ENCODE measurements at places on chromosomes 4 and X.

- no peak for DNase-seq
Observed at GRCh38 chrX:10166731-10167151, 10.0 kb downstream of the CLCN4 start.

DNA sequence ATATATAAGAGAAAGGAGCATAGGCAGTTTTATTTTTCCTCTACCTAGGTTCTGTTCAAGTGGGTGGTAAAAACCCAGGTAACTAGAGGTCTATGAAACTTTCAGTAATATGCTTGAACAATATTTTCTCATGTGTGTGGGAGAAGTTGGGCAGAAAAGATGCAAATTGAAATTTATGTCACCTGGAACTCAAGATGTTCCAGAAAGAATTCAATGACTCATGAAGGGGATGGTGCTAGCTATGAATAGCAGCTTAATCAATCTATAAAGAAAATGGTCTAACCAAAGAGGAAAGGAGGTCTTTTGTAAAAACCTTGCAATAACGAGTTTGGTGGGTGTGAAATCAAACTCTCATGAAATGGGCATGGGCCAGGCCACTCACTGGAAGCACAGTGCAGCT is 263.8 kb downstream of the INPP4B start:
- no peak for DNase-seq

GRCh38 chr4:10196191-10196590 is 79.6 kb upstream of the WDR1 start:
- DNase-seq = no peak

GRCh38 chr4:129821073-129821472 is 725.1 kb downstream of the C4orf33 start:
- DNase-seq = no peak

DNA sequence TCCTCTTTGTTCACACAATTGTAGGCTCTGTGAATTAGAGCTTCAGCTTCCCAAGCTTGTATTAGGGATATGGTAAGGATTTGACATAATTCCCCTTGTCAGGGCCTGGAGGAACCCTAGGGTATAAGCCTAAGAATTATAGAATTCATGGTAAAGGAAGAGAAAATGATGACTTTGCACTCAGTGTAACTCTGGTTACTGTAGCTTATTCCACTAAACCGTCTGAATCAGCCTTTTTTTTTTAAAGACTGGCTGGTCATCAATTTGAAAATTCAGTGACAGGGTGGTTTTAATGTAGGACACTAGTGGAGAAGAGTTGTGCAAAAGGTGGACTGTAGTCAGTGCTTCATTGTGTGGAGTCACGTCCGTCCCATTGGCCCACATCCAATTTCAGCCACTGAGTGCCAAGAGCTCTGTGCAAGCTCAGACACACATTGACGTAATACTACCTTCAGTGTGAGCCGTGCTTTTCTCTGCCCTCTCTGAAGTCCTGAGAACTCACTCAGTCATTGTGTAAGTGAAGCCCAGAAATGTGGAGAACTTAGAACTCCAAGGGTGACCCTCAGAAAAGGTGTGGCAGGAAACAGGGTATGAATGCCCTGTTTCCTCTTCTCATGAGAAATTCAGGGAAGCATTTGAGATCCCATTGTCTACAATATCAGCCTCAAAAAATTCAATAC is 449.8 kb downstream of the C4orf33 start:
- DNase-seq = no peak

- no peak for DNase-seq
Observed at GRCh38 chr4:48420144-48420543, 63.0 kb upstream of the SLC10A4 start.

- DNase-seq = no peak
Observed at GRCh38 chr4:76654791-76655190, 219.8 kb downstream of the SHROOM3 start.

- DNase-seq = no peak
Observed at GRCh38 chr4:188839704-188840103, 700.5 kb downstream of the TRIML1 start.
